ENCODE measurements at places on chromosomes 16 and 17. TPM values are rescaled to one million over a fixed set of nuclear protein-coding genes. Genes with fewer than 3 reads are reported as not detected.

Gene TMED6
- 1.1 TPM for polyA plus RNA-seq

Gene CD300LF
- polyA plus RNA-seq, result 0.45 TPM

Gene SLC47A2
- polyA plus RNA-seq, result 0.16 TPM

Gene CACNG3
- polyA plus RNA-seq, result not detected

Gene RGS11
- 1.9 TPM for polyA plus RNA-seq

Gene ERI2
- polyA plus RNA-seq, result 14.0 TPM

Gene SHISA6
- polyA plus RNA-seq, result 8.6 TPM

Gene GNG13
- polyA plus RNA-seq, result not detected

Gene KIF18B
- 11.6 TPM for polyA plus RNA-seq

Gene CDK5R1
- 8.2 TPM for polyA plus RNA-seq

Gene USP43
- polyA plus RNA-seq, result 0.35 TPM

Gene GLP2R
- polyA plus RNA-seq, result 0.05 TPM

Gene VAMP2
- polyA plus RNA-seq, result 62.6 TPM

Gene RAPGEFL1
- 4.3 TPM for polyA plus RNA-seq
